A549 (cell line): ENCODE measurements at places on chromosomes 7 and 10.

GRCh38 chr10:131846240-131847101, 54.3 kb upstream of the PPP2R2D start:
- no peak for DNase-seq

DNA sequence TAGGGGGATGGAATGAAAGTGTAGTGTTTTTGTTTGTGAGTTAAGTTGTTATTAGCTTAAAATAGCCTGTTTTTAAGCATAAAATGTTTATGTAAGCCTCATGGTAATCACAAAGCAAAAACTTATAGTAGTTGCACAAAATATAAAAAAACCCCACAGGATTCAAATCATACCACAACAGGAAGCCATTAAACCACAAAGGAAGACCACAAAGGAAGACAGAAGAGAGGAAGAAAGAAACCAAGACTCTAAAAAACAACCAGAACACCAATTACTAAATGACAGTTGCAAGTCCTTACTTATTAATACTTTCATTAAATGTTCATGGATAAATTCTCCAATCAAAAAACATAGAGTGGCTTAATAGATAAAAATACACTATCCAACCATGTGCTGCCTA, 63.6 kb downstream of the ANKRD7 start:
- DNase-seq = no peak

DNA sequence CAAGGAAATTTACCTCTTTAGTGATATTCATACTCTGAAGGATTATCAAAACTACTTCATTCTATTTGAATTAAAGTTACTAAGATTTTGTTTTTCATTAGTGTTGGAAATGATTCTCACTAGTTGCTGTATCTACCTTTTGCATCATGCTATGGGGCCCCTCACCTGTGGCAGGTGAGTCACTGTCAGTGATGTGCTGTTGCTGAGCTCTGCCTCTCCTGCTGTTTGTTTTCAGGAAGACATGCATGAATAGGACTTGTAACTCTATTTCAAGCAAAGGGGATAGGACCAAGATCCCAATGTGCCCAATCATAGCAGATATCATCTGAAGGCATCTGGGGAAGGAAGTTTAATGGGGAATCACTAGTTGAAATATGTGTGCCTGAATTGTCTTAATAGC, 57.4 kb upstream of the AGR3 start:
- DNase-seq = no peak

DNA sequence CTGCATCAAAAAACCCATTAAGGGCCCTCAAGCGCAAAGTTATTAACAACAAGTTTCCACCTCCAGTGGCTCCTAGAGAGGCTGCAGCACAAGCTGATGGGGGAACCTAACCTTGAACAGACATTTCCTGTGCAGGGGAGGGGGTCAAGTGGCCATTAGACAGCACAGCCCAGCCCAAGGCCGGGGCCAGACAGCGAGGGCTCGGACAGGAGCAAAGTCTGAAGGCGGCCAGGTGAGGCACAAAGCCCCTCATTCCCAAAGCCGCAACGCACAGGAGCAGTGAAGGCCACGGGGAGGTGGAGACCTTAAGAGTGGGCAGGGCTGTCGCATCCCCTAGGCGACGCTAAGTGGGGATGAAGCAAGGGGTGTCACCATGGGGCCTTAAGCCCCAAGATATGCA, 73.2 kb upstream of the ZNF746 start:
- DNase-seq = no peak

- DNase-seq = no peak
These were observed 166.3 kb upstream of the GRM3 start for GRCh38 chr7:86477343-86477935.

GRCh38 chr10:75029857-75030256, 81.6 kb upstream of the SAMD8 start:
- no peak for DNase-seq

DNA sequence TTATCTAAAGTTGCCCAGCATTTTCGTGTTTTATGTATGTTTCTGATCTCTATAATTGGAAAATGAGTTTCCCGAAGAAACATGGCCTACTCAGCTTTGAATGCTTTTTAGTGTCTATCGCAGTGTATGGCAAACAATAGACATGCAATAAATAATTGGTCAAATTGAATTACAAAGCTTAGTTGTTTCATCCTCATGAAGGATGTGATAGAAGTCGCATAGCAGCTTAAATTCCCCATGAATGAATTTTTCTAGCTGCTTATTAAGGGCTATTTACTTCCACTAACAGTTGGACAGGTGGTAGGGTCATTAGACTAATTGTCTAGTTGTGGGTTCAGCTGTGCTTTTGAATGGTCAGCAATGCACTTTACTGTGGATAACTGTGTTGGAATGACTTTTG, 467.3 kb upstream of the MBL2 start:
- no peak for DNase-seq

- DNase-seq = no peak
These were observed 121.1 kb downstream of the HGF start for GRCh38 chr7:81648716-81649115.

- no peak for DNase-seq
These were observed 121.6 kb upstream of the LYZL2 start for GRCh38 chr10:30750971-30751677.

GRCh38 chr10:43124094-43124521, 14.1 kb upstream of the CSGALNACT2 start:
- DNase-seq = no peak
